ENCODE measurements at places on chromosomes 11 and 22.

- DNase-seq: no peak
Observed at GRCh38 chr22:33116841-33117547, 58.8 kb upstream of the SYN3 start.

DNA sequence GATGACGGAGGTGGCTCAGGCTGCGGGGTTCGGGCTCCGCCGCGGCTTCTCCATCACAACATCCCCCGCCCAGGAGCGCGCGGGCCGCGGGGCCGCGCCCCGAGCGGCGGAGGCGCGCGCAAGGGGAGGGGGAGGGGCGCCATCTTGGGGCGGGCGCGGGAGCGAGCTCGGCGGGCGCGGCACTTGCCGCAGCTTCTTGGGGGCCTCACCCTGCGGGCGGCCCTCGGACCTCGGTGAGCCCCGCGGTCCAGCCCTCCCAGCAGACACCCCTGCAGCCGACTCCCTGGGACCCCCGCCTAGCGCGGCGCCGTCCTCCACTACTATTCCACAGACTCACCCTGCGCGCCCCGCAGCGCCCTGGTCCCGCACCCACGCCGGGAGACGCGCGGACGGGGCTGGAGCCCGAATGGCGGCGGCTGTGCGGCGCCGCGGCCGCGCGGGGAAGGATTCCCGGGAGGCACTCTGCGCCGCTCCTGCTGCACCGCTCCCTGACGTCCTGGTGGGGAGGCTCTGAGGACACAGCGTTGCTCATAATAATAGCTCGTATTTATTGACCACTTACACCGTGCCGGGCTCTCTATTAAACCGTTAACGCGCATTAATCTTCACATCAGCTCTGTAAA is at the start of gene APBB1:
Gene APBB1 (minus strand): TSS at position 86 of the 623 bp plus-strand sequence. CDS start 7,747 bp downstream, outside the sequence.
- DNase-seq: peak; percentile 51

GRCh38 chr22:44741929-44742328 is 10.4 kb upstream of the ARHGAP8 start:
- DNase-seq: no peak

- DNase-seq: no peak
Observed at GRCh38 chr11:126417091-126417862, 61.8 kb downstream of the ST3GAL4 start.

- DNase-seq: no peak
Observed at GRCh38 chr11:94217705-94218104, 86.7 kb upstream of the IZUMO1R start.

- no peak for DNase-seq
Observed at GRCh38 chr11:66335531-66336233, 552 bp downstream of the RIN1 start.

GRCh38 chr11:99968336-99968735 is 718.8 kb upstream of the ARHGAP42 start:
- no peak for DNase-seq

- DNase-seq: no peak
Observed at GRCh38 chr11:44725757-44726282, 942 bp upstream of the TSPAN18 start.

- DNase-seq: no peak
Observed at GRCh38 chr11:13278609-13279486, 1.3 kb downstream of the BMAL1 start.

GRCh38 chr11:134939031-134939430 is 527.0 kb upstream of the B3GAT1 start:
- DNase-seq: no peak

GRCh38 chr11:46845440-46845739 is 690 bp downstream of the CKAP5 start:
- DNase-seq: no peak

- DNase-seq: no peak
Observed at GRCh38 chr11:46001448-46001914, 79.0 kb downstream of the LARGE2 start.

DNA sequence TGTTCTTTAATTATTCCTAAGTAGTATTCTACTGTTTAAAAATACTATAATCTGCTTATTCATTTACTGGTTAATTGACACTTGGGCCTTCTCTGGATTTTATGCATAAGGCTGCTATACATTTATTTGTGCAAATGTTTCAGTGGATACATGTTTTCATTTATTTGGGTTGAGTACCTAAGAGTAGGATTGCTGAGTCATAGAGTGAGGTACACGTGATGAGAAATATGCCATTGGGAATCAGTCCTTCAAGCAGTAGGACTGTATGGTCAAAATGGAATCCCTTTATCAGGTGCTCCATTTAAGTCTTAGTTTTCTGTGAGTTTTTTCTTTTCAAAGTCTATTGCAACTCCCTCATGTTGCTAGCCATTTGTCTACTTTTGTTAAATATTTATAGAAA is 275.2 kb upstream of the SORL1-AS1 start:
- DNase-seq: no peak

- no peak for DNase-seq
Observed at GRCh38 chr11:120184371-120184945, 26.4 kb upstream of the OAF start.

DNA sequence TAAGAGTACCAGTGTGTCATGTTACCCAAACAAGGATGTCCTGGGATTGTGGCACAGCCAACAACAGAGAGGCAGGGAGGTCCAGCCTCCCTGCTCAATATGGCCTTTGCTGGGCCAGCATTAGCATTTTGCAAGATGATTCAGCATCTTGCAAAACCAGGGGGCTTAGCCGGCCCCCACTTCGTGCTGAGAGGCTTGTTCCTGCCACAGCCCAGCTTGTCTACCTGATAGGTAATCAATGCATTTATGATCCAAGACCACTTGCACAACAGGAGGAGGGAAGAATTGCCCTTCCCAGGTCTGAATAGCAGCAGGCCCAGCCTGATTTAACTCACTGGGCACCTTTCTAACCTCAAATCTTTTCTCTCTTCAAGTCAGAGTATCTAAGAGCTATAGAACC is 189.0 kb upstream of the SYT13 start:
- no peak for DNase-seq

DNA sequence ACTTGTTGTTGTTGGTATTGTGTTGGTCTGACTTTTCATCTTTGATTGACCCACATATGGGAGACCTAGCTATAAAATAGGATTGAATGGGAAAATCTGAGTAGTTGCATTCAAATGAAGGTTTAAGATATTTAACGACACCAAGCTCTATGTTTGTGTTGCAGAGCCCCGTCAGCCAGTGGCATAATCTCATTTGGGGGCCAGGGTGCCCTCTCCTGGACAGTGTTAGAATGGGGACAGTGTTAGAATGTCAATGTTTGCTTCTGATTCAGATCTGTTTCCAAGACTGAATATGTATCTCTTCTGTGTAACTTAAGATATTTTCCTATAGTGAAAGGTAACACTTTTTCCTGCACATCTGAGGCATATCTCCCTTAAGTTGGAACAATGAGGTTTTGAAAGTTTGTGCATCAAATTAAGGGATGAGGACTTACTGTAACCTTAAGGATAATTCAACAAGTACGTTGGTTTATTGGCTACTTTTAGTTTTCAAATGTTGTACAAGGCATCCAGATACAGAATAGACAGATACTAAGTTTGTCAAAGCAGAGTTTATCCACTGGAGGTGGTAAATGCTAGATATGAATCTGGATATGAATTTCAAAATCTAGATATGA is 5.3 kb upstream of the OR52M1 start:
- peak; percentile 32 for DNase-seq

DNA sequence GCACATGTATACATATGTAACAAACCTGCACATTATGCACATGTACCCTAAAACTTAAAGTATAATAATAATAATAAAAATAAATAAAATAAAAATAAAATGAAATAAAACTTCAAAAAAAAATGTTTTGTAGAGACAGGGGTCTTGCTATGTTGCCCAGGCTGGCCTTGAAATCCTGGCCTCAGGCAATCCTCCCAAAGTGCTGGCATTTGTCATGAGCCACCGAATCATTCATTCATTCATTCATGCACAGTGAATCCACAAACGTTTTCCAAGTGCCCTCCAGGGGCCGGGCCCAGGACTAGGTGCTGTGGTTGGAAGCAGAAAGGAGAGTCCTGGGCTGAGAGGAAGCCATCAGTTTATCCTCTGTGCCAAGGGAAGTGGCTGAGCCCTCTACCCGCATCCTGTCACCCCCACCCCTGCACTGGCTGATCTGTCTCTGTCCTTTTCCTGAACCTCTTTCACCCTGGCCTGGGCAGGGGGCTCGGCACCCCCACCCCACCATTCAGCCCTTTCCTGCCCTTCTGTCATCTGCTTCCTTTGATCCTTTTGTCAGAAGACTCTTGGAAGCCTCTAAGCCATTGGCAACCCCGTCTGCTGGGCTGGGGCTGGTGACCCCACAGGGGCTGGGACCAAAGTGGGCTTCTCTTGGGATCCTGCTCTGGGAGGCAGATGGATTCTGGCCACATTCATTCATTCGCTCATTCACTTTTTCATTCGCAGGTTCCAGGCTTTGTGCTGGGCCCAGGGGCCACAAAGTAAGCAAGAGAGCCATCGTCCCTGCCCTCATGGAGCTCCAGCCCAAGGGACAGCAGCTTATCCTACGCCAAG is 84.3 kb downstream of the IGLL1 start:
- DNase-seq: no peak

GRCh38 chr11:78045851-78046485 is 17.7 kb upstream of the THRSP start:
- DNase-seq: peak; percentile 65

DNA sequence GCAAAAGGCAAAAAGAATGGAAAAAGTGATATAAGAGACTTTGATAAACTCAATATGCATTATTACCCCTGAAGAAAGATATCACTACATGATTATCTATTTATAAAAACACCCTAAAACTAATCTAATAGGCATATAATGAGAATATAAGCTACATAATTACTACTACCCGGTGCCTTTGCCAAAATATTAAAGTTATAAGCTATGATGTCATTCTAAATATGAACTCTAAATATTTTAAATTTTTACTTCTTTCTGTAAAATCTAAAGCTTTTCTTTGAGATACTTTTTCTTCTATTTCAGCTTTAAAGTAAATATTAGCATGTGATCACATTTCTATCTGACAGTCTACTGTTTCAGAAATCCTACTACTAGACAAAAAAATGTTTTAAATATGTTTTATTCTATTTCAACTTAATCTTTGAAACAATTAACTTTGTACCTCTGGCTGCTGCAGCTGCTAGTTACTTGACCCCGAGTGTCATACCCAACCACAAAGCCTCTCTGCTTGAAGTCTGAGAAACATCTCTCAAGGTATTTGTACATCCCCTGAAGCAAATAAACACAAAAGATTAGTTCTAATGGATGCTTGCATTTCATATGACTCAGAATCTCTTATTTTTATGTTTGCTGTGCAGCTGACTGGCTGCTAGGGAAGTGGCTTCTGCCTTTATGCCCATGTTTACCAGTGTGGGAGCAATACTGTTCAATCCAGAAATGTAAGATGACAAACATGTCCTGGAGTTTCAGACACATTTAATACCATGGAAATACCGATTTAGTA is 26.8 kb downstream of the PGM2L1 start:
- DNase-seq: no peak

GRCh38 chr11:119641983-119642745 is 86.8 kb downstream of the NECTIN1 start:
- peak; percentile 35 for DNase-seq

- no peak for DNase-seq
Observed at GRCh38 chr22:42282252-42282942, 11.9 kb upstream of the TCF20 start.

DNA sequence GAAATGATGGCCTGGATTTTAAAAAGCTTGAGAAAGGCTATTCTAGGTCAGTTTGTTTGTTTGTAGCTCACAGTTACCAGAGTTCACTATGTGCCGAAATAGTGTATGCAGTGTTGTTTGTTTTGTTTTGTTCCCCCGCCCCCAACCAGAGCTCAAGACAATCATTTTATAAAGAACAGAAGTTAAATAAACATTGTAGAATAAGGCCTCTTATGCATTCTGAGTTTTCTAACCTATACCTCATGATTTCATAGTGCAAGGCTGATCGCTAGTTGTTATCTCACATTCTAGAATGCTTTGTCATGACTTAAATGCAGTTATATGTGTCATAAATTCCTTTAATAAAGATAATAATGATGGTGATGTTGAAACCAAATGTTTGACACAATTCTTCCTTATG is 7.8 kb downstream of the KCNA4 start:
- no peak for DNase-seq

DNA sequence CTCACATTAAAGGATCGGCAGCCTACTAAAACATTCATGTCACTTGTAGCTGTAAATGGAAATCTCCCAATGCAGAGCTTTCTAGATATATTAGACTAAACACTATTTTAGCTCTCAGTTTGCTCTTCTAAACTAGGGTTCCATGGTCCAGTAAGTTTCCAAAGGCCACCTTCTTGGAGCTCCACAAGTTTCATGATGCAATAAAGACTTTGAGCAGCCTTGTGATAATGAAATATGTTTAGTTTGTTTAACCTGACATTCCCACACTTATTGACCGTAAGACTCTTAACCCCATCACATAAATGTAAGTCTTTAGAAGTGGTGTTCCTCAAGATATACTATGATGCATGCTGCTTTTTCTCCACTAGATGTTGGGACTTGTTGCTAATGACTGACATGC is 87.7 kb downstream of the TRIM44 start:
- DNase-seq: no peak

DNA sequence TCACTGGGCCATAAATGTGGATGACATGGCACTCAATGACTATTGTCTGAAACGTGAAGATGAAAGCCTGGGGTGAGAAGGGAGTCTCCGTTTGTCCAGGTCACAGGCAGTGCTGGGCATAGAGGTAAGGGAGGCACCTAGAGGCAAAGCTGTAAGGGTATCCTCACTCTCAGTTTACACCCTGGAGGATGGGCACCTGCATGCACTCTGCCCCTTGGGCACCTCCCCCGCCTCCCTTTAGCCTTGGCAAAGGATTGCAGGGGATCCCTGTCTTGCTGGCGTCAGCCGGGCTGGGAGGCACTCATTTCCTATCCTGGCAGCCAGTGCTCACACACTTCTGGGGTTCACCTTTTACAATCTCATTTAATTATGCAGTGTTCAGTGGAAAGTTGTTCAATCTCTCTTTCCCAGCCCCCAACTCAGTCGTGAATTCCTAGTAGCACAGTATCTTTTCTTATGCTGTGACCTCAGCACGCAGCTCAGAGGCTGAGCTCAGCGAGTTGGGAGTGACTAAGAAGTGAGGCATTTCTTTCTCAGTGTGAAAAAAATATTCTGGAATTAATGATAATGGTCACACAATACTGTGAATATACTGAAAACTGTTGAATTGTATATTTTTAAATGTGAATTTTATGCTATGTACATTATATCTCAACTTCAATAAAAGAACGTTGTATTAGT is 866.6 kb downstream of the BRD1 start:
- DNase-seq: no peak

- DNase-seq: no peak
Observed at GRCh38 chr11:80188076-80188627, 747.3 kb upstream of the TENM4 start.

DNA sequence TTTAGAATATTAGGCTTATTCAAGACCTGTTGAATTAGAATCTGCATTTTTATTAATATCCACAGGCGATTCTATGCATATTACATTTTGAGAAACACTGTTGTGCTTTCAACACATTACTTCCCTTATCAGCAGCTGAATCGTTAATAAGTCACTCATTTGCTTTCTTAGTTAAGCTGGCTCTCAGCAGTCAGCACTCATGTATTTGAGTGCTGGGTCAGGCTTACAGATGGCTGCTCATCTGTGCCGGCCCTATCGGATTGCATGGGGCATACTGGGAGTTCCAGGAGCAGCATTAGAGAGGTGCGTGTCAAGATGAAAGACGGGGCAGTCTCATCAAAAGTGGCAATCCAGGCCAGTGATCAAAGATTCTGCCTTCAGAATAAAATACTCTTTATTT is 10.8 kb upstream of the OR51L1 start:
- DNase-seq: no peak

Measured in GM12865 (cell line).